ENCODE measurements at places on chromosomes 1 and 21. TPM values are rescaled to one million over a fixed set of nuclear protein-coding genes. Genes with fewer than 3 reads are reported as not detected.

Gene ATP1A2
- total RNA-seq, result 93.2 TPM

Gene SRGAP2B
- 43.8 TPM for total RNA-seq

Gene LRRC41
- 41.1 TPM for total RNA-seq

Gene CFAP57
- 0.74 TPM for total RNA-seq

Gene ORC1
- total RNA-seq, result 0.98 TPM

Gene CTSE
- total RNA-seq, result 0.25 TPM

Gene SPATA46
- not detected for total RNA-seq

Gene OSBPL9
- 56.3 TPM for total RNA-seq

Gene TFF3
- total RNA-seq, result not detected

Gene ZYG11A
- total RNA-seq, result 0.25 TPM

Gene BRINP3
- total RNA-seq, result 38.6 TPM

Gene TMEM82
- not detected for total RNA-seq

Gene SFN
- not detected for total RNA-seq

Gene PRR9
- 0.49 TPM for total RNA-seq

Gene OR2L2
- under 0.01 TPM for total RNA-seq

Gene FDPS
- 121 TPM for total RNA-seq

Gene BMP8B
- total RNA-seq, result 0.49 TPM

Gene CFHR3
- not detected for total RNA-seq

Gene PALMD
- 41.8 TPM for total RNA-seq

Gene ZNF648
- 0.25 TPM for total RNA-seq

Gene FCAMR
- total RNA-seq, result not detected
